ENCODE measurements at places on chromosomes 3 and 15.
A peak's percentile ranks its signal among the peaks of the same experiment; 100 is the strongest.

DNA sequence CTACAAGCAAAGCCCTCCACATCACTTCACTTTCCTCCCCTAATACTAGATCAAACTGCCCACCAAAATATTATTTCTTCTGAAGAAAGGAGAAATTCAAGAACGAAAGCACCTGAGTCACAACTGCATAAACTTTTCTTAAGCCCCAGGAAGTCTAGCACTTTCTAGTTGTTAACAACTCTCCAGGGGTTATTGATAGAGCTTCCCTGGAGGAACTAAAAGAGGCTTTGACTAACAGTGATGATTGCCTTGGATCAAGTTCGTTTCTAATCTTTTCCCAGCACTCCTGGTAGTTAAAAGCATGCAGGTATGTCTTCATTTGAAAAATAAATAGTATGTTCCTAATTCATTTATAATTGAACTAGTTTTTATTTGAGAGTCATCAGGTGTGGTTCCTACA lies 917.0 kb downstream of the TUSC7 start:
- DNase-seq: no peak

DNA sequence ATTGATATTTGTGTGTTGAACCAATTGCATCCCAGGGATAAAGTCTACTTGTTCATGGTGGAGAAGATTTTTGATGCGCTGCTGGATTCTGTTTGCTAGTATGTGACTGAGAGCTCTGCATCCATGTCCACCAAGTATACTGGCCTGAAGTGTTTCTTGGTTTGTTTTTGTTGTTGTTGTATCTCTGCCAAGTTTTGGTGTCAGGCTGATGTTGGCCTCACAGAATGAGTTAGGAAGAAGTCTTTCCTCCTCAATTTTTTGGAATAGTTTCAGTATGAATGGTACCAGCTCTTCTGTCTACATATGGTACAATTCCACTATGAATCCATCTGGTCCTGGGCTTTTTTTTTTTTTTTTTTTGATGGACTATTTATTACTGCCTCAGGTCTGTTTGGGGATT lies 50.9 kb upstream of the OSTN start:
- DNase-seq: no peak

DNA sequence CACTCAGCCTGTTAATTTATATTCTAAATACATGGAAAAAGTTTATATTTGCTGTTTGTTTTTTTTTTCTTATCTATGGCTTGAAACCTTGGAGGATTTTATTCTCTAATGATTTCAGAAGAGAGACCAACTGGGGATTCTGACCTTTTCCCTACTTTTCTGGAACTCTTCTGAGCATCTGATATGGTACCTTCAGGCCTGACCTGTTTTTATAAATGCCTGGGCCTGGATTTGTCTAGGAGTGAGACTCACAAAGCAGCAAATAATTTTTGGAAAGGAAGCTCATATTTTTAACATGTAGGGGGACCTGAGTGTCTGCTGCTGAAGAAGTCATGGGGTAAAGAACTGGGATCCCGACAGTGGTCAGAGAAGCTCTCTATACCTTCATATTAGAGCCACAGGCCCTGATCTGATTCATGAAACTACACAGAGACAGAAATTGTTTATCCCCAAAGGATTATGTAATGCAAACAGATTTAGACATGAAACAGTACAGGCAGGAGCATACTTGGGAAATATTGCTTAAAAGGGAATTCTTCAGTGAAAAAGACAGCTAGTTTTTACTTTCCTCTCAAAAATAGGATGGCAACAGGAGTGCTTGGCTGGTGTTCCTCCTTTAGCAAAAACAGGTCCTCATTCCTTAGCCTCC lies 15.9 kb downstream of the PPM1L start:
- peak; percentile 16 for DNase-seq

- DNase-seq: peak; percentile 8
Measured at GRCh38 chr3:54670201-54671000, 257.5 kb downstream of the LRTM1 start.

GRCh38 chr3:125435231-125435630 lies 60.1 kb upstream of the ZNF148 start:
- no peak for DNase-seq

DNA sequence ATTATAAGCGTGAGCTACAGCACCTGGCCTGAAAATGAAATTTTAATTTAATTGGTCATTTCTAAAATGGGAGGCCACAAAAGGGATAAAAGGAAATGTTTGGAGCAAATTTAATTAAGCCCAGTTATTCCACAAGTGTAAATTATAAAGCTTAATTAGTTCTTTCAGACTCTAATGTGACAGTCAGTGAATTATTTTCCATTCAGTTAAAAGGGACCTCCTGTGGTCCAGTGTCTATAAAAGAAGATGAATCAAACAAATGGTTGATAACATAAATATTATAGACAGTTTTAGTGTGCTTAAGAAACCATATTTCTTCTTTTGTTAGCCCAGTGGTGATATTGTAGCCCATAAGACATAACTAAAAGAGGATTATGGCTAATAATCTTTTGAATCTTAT lies 66.4 kb downstream of the CNOT10 start:
- DNase-seq: no peak
